ENCODE measurements at places on chromosomes 5 and 9.

DNA sequence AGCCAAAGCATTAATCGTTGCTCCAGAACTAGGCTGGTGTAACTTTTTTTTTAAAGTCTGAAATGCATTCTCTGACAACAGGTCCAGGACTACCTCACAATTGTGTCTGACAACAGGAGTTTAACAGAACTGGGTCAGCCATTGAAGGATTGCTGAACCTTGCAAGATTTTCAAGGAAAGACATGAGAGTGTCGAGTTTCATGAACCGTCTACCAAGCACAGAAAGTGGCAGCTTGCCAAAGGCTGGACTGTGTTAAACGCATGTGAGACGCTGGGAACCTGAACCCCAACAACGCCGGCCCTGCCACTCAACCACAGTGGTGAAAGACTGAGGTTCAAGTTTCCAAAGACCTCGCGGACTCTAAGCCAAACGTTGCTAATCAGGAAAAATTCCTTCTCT lies 79.1 kb downstream of the LHFPL2 start:
- DNase-seq = no peak

GRCh38 chr5:166562246-166562645 lies 1729.2 kb upstream of the WWC1 start:
- no peak for DNase-seq

GRCh38 chr5:41856644-41857491 lies 13.4 kb downstream of the OXCT1 start:
- no peak for DNase-seq

DNA sequence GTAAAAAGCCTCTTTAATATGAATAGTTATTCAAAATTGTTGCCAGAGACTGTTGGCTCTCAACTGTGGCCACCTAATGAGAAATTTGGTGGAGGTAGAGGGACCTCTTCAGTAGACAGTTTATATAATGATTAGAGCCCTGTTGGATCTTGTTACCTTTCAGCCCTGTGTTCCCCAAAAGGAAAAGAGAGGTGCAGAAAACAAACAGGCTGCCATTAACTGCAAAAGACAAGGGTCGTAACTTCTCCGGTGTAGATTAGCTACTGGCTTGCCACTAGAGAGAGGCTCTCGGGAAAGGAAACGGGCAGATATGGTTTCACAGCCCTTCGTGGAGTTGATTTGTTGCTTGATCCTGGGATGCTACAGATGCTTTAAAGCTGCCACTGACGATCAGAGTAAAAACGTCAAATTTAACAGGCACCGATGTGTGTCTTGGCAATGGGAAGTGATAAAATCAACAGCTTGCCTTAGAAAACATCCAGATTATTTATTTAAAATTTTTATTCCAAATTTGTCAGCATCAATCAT lies 7.8 kb downstream of the FST start:
- DNase-seq = no peak

DNA sequence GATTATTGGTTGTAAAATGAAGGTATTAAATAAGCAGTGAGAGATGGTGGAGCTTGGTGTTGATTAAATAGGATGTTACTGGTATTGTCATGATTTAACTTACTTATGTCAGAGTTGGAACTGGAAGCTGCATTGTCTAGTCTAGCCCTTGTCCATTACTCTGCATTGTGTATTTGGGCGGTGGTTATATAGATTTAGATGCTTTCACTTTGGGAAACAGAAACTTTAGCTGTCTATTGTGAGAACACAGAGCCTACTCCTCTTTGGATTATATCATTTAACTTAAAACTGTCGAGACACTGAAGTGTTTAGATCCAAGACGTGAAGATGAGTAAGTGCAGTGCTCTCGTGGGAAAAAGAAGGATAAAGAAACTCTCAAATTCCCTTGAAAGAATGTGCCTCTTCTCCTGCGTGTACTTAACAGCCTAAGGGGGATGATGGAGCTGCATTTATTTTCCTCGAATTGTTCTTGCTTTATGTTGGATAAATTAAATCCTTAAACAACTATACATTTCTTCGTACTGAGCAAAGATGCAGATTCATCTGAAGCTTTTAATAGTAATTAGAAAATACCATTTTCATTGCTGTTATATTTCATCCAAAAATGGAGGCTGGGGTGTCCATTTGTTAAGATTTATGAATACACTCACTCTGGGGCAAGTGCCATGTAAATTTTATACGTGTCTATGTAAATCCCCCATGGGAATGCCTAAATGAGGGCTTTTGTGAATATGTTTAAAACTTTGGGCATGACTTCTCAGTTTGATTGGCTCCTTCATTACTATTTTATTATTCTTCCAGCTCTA lies 21.6 kb downstream of the FBXL7 start:
- no peak for DNase-seq

GRCh38 chr9:24258626-24259025 lies 287.1 kb downstream of the IZUMO3 start:
- no peak for DNase-seq

GRCh38 chr9:34664281-34665066 lies 2.0 kb upstream of the CCL27 start:
- DNase-seq = no peak

DNA sequence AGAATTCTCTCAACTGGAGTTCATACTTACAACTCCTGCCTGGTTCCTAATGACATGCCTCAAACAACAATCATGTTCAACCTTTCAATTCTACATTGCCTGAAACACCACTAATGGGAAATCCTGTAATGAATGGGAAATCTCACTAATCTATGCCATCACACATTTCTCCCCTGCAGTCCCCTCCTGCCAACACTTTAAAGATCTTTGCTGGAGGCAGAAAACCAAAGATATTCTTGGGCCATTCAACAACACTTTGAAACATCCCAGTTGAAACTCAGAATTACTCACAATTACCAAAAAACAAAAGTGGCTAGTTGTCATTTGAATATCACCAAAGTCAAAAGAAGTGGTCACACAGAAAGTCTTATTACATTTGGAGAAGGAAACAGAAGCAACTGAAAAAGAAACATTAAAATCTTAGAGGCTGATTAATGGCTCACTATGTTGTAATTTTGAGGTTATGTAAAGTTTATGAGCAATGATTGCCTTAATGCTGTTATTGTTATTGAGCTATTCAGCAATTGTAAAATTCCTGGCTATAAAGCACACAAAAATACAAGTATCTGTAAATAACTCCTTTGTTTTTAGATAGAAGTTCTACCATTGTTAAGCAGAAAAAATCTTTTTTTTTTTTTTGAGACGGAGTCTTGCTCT lies 313.4 kb upstream of the SLC30A5 start:
- no peak for DNase-seq

DNA sequence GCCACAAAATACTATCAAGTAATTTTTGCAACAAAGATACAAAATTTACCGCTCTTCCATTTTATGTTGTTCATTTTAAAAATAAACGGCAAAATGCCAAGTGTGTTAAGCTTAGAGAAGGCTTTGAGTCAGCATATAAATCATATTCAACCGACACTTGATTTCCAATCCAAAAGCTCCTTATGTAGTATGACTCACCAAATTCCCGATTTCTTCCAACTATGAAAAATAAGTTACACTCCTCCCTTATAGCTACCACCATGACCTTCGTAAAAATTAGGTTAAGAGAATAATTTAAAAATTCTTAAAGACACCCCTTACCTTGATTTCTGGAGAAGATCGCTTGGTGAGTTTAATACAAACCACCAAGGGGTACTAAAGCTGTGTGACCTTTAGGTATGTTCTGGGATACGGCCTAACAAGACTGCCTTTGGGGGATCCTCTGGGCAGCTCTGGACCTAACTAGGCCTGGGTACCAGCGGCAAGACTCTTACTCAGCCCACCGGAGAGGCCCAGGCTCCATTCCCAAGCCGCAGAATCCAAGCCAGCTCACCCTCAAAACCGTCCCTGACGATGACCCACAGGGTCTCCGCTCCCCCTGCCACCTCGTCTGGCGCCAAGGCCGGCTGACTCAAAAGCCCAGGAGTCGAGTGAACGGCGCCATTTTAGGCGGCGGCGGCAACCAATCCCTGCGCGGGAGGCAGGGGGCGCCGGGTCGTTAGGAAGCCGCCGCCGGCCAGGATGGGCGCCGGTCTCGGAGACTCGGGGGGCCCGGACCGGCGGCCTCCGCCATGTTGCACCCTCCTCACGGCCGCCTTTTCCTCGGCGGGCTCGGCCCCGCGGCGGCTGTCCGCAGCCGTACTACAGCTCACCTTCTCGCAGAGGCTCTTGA lies 739 bp downstream of the PPP2CA start:
- peak; percentile 11 for DNase-seq

GRCh38 chr5:168088410-168089173 lies 202.9 kb upstream of the WWC1 start:
- no peak for DNase-seq

GRCh38 chr5:67272453-67273130 lies 76.0 kb upstream of the CD180 start:
- no peak for DNase-seq

DNA sequence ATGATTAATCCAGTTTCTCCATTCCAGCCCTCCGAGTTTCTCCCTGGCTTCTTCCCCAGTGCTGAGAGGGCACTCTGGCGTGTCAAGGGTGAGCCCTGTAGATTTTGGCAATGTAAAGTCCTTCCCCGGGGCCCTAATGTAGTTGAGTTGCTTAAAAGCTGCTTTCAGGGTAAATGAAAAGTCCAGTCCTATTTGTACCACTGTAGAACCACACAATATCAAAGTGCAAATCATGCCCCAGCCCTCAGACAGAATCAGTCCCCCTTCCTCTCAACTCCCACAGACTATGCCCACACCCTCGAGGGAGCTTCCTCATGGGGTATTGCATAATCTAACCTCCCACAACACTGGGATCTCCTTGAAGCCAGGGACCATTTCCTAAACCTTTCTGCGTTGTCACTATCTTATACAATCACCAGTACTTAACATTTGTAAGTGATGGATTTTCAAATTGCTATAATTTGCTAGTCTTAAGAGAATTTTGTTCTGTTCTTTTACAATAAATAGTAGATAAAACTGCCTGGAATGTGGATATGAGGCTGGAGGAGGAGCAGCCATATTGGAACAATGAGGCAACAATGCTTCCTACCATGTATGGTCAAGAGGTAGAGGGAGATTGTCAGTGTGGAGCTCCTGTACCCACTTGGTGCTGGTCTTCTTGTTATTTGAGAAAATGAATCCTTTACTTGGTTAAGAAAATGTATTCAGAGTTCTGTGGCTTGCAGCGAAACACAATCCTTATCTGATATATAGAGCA lies 34.4 kb downstream of the ZNF366 start:
- no peak for DNase-seq

- DNase-seq = no peak
Measured at GRCh38 chr5:167247816-167248215, 1043.6 kb upstream of the WWC1 start.

DNA sequence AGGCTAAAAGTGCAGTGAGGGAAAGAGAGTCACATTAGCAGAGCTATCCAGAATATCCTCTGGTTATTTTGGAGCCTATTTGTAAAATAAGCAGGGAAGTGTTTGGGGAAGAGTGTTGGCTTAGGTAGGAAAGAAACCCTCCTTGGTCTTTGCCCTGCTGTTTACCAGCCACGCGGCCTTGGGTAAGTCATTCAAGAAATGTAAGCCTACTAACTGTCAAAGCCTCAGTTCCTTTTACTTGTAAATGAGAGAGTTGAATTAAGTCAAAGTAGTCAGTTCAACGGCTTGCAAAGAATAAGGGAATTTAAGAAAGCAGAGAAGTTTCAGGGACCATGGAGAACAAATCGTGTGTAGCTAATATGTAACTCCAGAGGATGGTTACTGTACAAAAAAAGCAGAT lies 75.8 kb upstream of the TNC start:
- DNase-seq = no peak

DNA sequence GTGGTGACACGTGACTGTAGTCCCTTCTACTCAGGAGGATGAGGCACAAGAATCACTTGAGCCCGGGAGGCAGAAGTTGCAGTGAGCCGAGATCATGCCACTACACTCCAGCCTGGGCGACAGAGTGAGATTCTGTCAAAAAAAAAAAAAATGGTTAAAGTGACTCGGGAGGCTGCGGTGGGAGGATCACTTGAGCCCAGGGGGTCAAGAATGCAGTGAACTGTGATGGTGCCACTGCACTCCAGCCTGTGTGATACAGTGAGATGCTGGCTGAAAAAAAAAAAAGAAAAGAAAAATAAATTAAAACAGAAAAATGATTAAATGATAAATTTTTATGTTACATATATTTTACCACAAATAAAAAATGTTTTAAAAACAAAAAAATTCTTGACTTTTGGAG lies 51.9 kb downstream of the KLF4 start:
- DNase-seq = no peak

- no peak for DNase-seq
Measured at GRCh38 chr5:138636398-138636944, 61.3 kb upstream of the HSPA9 start.

DNA sequence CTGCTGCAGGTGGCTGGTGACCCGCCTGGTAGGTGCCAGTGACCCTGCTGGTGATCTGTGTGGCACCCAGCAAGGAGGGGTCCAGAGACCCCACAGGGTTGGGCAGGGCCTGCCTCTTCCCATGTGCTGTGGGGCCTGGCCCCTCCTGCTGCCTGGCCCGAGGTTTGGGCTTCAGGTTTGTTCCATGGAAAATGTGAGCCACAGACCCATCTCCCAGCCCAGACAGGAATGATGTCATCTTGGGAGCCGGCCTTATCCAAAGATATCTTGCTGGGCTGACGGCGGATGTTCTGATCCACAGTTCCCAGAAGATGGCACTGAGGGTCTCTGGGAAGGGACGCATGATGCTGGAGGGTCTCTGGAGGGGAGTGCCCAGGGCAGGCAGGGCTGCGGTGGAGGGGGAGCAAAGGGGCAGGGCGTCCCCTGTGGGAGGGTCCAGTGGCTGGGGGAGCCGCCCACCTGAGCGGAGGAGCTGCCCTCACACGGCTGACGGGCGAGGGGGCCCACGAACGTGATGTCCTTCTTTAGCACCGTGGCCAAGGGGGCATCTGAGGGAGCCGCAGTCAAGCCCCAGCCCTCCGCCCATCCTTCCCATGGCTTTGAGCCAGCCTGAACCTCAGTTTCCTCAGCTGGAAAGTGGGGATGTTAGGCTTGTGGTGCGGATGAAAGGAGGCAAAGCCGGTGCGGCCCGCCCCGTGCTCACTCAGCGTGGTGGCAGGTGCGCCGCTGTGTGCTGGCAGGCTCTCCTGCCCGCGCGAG lies 68.1 kb downstream of the COL5A1 start:
- DNase-seq = no peak

- no peak for DNase-seq
Measured at GRCh38 chr9:93098236-93098946, 2.4 kb downstream of the CARD19 start.

GRCh38 chr9:29220596-29221251 lies 1647.4 kb upstream of the C9orf72 start:
- DNase-seq = no peak

DNA sequence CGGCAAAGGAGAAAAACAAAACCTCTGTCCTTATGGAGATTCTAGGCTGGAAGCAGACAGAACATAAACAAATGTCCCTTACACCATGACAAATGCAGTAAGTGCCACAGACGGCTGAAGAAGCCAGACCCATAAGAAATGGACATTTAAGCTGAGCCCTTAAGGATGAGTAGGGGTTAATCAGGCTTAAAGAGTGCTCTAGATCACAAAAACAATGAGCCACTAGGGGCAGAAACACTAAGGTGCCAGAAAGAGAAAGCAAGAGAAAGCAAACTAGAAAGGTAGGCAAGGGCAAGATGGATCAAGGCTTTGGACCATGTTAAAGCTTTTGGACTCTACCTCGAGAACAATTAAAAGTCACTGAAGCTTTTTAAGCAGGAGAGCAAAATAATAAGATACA lies 326.9 kb upstream of the WWC1 start:
- no peak for DNase-seq

Measured in stimulated activated CD4-positive, alpha-beta T cell treated with anti-CD3 and anti-CD28 coated beads, Interleukin-1b, Interleukin-23, amount 100 ng/mL, for 1 hour (primary cell).